ENCODE measurements at places on chromosomes 6 and 20.

GRCh38 chr6:40774932-40775331 is 187.8 kb upstream of the LRFN2 start:
- H3K27ac ChIP-seq, result no peak overlapping the region
- H3K27me3 ChIP-seq, result no peaks in the 10 kb centered on the region
- no peaks in the 10 kb centered on the region for H3K4me1 ChIP-seq

DNA sequence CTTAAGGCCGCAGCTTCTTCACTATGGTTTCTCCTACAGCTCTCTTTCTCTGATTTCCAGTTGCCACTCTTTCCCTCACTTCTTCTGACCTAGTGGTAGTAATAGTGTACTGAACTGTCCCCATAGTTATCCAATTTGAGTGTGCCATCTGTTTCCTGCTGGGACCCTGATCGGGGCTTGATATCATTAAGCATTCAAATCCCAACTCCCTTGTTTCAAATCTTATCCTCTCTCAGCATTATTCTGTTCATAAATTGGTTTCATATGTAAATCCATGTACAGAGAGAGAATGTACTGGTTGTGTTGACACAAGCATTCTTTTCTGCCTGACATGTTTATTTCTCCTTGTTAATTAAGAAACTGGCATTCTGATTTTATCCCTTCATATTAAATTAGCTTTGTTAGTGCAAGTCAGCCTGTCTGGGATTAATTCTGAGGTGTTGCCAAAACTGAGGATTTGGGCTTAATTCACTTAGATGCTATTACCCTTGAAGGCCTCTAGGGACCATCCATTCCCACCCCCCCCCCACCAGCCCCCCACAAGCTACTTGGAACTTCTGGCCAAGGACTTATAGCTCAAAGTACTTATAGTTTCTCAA is 84.6 kb upstream of the PROKR2 start:
- no peaks in the 10 kb centered on the region for H3K27me3 ChIP-seq
- no peak overlapping the region for H3K4me3 ChIP-seq
- no peaks in the 10 kb centered on the region for H3K4me1 ChIP-seq
- no peaks in the 10 kb centered on the region for H3K36me3 ChIP-seq
- no peak overlapping the region for H3K27ac ChIP-seq
- DNase-seq, result no peak

- H3K4me3 ChIP-seq, result no peak overlapping the region
- no peaks in the 10 kb centered on the region for H3K36me3 ChIP-seq
- H3K4me1 ChIP-seq, result peaks cover 14% of the 10 kb centered on the region
- no peak for DNase-seq
- H3K27ac ChIP-seq, result no peak overlapping the region
These were observed 222.9 kb downstream of the PREX1 start for GRCh38 chr20:48604936-48605335.

GRCh38 chr20:62815066-62815991 is 1.5 kb upstream of the COL9A3 start:
- H3K4me3 ChIP-seq, result no peak overlapping the region
- H3K4me1 ChIP-seq, result no peaks in the 10 kb centered on the region
- H3K27me3 ChIP-seq, result peaks cover 55% of the 10 kb centered on the region

GRCh38 chr6:139940741-139941729 is 566.6 kb upstream of the CITED2 start:
- 0 out of 2 replicates have a peak overlapping the region, but pooled peaks have one; percentile 6 for H3K4me3 ChIP-seq
- no peaks in the 10 kb centered on the region for H3K36me3 ChIP-seq
- H3K27ac ChIP-seq, result peak overlapping the region; percentile 35
- no peaks in the 10 kb centered on the region for H3K27me3 ChIP-seq

GRCh38 chr6:37155394-37156312 is 14.3 kb upstream of the PIM1 start:
- peaks cover 26% of the 10 kb centered on the region for H3K4me1 ChIP-seq
- peak overlapping the region; percentile 24 for H3K4me3 ChIP-seq
- H3K27me3 ChIP-seq, result no peaks in the 10 kb centered on the region
- peak overlapping the region; percentile 86 for H3K27ac ChIP-seq
- DNase-seq, result peak; percentile 98

- no peaks in the 10 kb centered on the region for H3K36me3 ChIP-seq
- H3K27ac ChIP-seq, result no peak overlapping the region
- H3K4me3 ChIP-seq, result no peak overlapping the region
- H3K27me3 ChIP-seq, result no peaks in the 10 kb centered on the region
- DNase-seq, result no peak
These were observed 283.9 kb upstream of the RIMS1 start for GRCh38 chr6:71602385-71603007.

DNA sequence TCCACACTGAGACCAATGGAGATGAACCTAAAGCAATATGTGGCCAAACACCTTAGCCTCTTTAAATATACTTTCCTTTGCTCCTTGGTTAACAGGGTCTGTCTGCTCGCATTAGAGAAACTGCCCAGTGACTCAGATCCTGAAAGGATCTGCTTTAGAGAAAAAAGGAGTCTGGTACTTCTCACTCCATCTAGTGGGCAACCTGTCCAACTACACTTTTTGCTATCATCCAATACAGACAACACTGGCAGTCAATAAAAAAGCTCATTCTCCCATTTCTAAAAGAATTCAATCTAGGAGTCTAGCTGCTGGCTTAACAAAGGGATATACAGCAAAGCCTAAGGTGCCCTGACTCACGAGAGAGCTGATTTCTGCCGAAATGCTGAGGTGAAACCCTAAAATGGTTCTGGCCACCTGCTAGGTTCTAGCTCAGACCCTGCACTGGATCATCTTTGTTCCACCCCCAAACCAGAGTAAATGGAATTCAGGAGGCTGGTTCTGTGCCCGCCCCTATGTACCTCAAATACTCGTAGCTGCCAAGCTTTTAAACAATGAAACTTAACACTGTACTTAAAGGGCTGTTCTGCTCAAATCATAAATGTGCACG is 11.5 kb downstream of the GNL1 start:
- H3K4me1 ChIP-seq, result no peaks in the 10 kb centered on the region
- no peak overlapping the region for H3K27ac ChIP-seq
- H3K4me3 ChIP-seq, result no peak overlapping the region
- DNase-seq, result peak; percentile 49
- no peaks in the 10 kb centered on the region for H3K36me3 ChIP-seq

GRCh38 chr6:34571388-34571787 is 15.3 kb upstream of the SPDEF start:
- no peaks in the 10 kb centered on the region for H3K27me3 ChIP-seq
- H3K27ac ChIP-seq, result no peak overlapping the region
- DNase-seq, result no peak
- no peaks in the 10 kb centered on the region for H3K4me1 ChIP-seq

- H3K36me3 ChIP-seq, result no peaks in the 10 kb centered on the region
These were observed 4.2 kb upstream of the EPHA7 start for GRCh38 chr6:93423542-93423941.

DNA sequence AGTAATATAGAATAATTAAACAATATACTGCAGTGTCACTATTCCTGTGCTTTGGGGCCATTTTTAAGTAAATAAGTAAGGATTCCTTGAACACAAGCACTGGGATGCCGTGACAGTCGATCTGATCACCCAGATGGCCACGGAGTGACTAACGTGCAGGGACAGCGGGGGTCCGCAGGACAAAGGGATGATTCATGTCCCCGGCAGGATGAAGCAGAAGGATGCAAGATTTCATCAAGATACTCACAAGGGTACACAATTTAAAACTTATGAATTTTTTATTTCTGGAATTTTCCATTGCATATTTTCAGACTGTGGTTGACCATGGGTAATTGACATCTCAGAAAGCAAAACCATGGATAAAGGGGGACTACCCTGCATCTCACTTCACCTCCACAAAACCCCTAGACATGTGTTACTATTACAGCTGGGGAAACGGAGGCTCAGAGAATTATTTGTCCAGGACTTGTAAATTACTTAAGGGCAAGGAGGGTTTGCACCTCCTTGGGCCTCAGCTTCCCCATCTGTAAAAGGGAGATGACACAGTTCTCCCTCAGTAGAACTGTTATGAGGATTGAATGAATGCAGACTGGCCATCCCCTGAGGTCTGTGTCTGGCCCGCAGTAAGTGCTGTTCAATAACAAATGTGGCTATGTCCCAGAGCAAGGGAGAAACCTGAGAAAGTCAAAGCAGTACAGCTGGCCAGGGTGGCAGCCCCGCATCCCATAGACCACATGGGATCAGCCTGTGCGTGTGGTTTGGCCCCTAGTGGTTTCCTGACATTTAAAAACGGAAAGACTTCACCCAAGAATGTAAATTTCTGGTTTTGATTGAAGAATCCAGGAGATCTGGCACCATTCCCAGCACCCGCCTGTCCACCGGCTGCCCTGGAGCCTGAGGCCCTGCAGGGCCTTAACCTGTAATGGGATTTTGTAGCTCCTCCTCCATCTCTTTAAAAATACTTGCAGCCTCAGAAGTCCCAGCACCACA is 235.5 kb downstream of the BMP7 start:
- no peaks in the 10 kb centered on the region for H3K27me3 ChIP-seq
- H3K4me3 ChIP-seq, result no peak overlapping the region

- H3K36me3 ChIP-seq, result no peaks in the 10 kb centered on the region
- no peaks in the 10 kb centered on the region for H3K27me3 ChIP-seq
- H3K4me3 ChIP-seq, result no peak overlapping the region
- H3K4me1 ChIP-seq, result no peaks in the 10 kb centered on the region
- H3K27ac ChIP-seq, result no peak overlapping the region
These were observed 399.6 kb downstream of the PTPRT start for GRCh38 chr20:42790111-42790510.

DNA sequence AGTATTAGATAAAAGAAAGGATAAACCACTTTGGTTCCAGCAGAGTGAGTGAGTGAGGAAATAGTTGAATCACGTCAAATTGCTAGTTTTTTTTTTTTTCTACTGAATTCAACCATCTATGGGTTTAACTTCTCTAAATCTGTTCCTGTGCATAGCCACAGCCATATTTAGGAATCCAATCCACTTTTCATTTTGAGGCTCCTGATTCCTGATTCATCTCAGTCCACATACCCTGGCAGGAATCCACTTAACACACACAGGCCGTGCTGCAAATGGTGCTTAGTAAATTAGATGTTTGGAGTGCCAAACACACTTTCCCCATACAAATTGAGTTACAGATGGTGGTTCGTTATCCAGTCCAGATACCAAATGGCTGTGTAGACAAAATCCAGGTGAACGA is 220.3 kb downstream of the ALDH8A1 start:
- DNase-seq, result no peak
- no peaks in the 10 kb centered on the region for H3K4me1 ChIP-seq

- no peak overlapping the region for H3K27ac ChIP-seq
- H3K4me3 ChIP-seq, result no peak overlapping the region
- no peak for DNase-seq
- H3K36me3 ChIP-seq, result no peaks in the 10 kb centered on the region
- no peaks in the 10 kb centered on the region for H3K4me1 ChIP-seq
These were observed 121.1 kb downstream of the PDE7B start for GRCh38 chr6:135972586-135972985.

GRCh38 chr6:152636021-152636608 is 1.0 kb downstream of the SYNE1 start:
- H3K27ac ChIP-seq, result no peak overlapping the region
- H3K36me3 ChIP-seq, result no peaks in the 10 kb centered on the region
- H3K4me3 ChIP-seq, result no peak overlapping the region

GRCh38 chr20:41694796-41695195 is 76.6 kb upstream of the CHD6 start:
- peak overlapping the region; percentile 73 for H3K4me3 ChIP-seq
- no peaks in the 10 kb centered on the region for H3K36me3 ChIP-seq
- H3K27ac ChIP-seq, result peak overlapping the region; percentile 92
- DNase-seq, result no peak
- no peaks in the 10 kb centered on the region for H3K27me3 ChIP-seq

GRCh38 chr6:25793970-25794369 is 37.9 kb downstream of the SLC17A1 start:
- no peaks in the 10 kb centered on the region for H3K36me3 ChIP-seq
- H3K4me3 ChIP-seq, result no peak overlapping the region
- no peaks in the 10 kb centered on the region for H3K27me3 ChIP-seq
- H3K4me1 ChIP-seq, result no peaks in the 10 kb centered on the region
- H3K27ac ChIP-seq, result no peak overlapping the region

- H3K27me3 ChIP-seq, result no peaks in the 10 kb centered on the region
- H3K27ac ChIP-seq, result no peak overlapping the region
- no peak for DNase-seq
- no peaks in the 10 kb centered on the region for H3K4me1 ChIP-seq
- no peak overlapping the region for H3K4me3 ChIP-seq
These were observed 156.7 kb upstream of the LRFN2 start for GRCh38 chr6:40743690-40744446.

DNA sequence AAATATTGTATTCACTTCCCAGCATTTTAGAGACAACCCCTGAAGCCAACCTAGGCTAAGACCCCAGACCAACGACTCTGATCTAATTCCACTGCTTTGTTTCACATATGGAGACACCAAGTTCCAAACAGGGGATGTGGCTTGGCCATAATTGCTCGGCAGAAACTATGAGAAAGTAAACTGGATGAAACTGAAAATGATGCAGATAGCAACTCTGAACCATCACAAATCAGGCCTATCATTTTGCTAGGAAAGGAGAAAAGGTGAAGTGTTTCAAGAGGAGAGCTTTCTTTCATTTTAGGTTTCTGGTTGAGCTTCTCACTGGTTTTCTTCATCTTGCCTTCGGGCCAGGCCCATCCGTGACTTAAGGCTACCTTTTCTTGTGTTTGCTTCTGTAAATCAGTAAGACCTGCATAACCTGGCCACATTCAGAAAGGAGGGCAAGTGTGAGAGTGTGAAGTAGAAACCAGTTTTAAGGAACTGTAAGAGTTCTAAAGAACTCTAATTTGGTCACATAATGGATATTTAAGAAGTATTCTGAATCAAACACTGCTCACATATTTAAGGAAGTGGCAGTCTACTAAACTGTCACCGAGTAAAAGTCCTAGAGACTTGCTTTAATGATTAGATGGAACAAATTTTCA is 105.8 kb downstream of the BACH2 start:
- H3K4me1 ChIP-seq, result peaks cover 20% of the 10 kb centered on the region
- DNase-seq, result peak; percentile 54
- no peaks in the 10 kb centered on the region for H3K36me3 ChIP-seq
- H3K4me3 ChIP-seq, result peak overlapping the region; percentile 13
- H3K27me3 ChIP-seq, result no peaks in the 10 kb centered on the region

GRCh38 chr6:28643017-28643740 is 117.5 kb downstream of the GPX5 start:
- no peaks in the 10 kb centered on the region for H3K4me1 ChIP-seq
- peak overlapping the region; percentile 25 for H3K27ac ChIP-seq
- H3K4me3 ChIP-seq, result peak overlapping the region; percentile 33
- H3K27me3 ChIP-seq, result no peaks in the 10 kb centered on the region
- peak; percentile 35 for DNase-seq
- no peaks in the 10 kb centered on the region for H3K36me3 ChIP-seq

- peaks cover 9% of the 10 kb centered on the region for H3K36me3 ChIP-seq
- H3K27me3 ChIP-seq, result no peaks in the 10 kb centered on the region
- no peaks in the 10 kb centered on the region for H3K4me1 ChIP-seq
- H3K27ac ChIP-seq, result no peak overlapping the region
These were observed 139.8 kb downstream of the DTNBP1 start for GRCh38 chr6:15522856-15523529.

DNA sequence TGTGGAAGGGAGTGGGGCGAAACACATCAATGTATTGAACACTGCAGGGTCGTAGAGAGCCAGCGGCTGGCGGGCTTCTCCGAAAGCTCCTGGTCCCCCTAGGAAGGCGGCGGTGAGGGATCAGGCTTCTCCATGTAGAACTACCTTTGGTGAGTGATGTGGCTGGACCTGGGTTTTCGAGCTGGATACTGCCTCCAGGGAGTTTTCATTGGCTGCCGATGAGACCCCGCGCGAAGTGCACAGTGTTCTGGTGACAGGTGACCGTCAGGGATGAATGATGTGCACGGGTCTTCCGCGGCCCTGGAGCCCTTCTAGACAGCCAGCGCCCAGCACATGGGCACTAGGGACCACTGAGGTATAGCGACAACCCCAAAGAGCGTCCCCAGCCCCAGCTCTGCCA is 16.4 kb downstream of the ABT1 start:
- no peaks in the 10 kb centered on the region for H3K36me3 ChIP-seq
- DNase-seq, result no peak
- H3K27me3 ChIP-seq, result no peaks in the 10 kb centered on the region
- H3K4me3 ChIP-seq, result no peak overlapping the region

GRCh38 chr20:42100137-42100704 is 482.0 kb upstream of the CHD6 start:
- H3K4me3 ChIP-seq, result no peak overlapping the region
- H3K27ac ChIP-seq, result no peak overlapping the region
- no peaks in the 10 kb centered on the region for H3K27me3 ChIP-seq
